Stimulated activated CD8-positive, alpha-beta memory T cell treated with anti-CD3 and anti-CD28 coated beads, Interleukin-2, amount 100 ng/mL, for 1 hour (primary cell): ENCODE measurements at places on chromosomes 13 and 19.

DNA sequence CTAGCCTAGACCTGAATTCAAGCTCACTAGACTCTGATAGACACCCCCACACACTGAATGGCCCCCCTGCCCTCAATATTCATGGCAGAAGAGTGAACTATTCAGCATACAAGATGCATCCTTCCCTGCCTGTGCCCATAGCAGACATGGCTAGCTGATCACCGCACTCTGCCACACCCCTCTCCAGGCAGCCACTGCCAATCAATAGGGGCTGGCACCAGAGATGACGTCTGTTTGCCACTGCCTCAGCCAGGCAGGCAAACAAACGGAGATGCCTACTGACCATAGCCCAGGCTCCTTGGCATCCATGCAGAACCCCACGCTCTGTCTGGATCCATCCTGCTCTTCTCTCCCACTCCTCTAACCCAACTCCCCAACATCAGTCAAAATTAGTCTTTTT, 13.8 kb upstream of the NPAS1 start:
- no peak for DNase-seq

- no peak for DNase-seq
Observed at GRCh38 chr19:16033721-16034120, 42.6 kb upstream of the TPM4 start.

DNA sequence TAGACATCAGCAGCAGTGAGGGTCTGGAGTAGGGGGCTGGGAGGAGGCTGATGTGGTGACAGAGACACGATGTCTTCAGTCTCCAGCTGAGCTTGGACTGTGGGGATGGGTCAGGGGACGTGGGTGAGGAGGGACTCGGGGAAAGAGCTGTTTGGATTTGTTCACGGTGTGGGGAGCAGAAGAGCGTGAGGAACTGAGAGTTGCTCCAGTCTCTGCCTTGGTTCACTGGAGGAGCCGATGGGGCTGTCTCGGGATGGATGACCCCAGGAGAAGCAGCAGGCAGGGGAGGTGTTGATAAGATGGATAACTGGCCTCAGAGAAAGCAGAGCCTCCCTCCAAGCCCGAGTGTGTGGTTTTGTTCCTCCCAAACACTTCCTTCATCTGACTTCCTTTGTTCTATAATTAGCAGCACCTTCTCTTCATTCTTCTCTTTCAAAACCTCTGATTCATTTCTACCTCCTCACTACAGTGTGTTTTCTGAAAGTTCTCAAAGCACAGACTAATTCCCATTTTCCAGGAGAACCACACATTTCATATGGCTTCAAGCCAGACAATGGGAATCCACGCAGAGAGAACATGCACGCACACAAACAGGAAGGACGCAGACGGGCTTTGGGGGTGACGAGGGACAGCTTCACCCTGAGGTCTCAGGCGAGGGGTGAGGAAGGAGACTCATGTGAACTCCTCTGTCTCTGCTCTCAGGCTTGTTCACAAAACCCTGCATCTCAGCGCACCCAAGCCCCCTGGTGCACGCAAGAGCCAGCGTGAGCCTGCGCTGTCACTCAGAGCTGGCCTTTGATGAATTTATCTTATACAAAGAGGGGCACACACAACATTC, 18.6 kb downstream of the LAIR2 start:
- DNase-seq, result no peak

GRCh38 chr13:48118030-48118429, 23.1 kb upstream of the MED4 start:
- DNase-seq, result no peak

GRCh38 chr19:30168760-30169159, 203.4 kb upstream of the ZNF536 start:
- no peak for DNase-seq

DNA sequence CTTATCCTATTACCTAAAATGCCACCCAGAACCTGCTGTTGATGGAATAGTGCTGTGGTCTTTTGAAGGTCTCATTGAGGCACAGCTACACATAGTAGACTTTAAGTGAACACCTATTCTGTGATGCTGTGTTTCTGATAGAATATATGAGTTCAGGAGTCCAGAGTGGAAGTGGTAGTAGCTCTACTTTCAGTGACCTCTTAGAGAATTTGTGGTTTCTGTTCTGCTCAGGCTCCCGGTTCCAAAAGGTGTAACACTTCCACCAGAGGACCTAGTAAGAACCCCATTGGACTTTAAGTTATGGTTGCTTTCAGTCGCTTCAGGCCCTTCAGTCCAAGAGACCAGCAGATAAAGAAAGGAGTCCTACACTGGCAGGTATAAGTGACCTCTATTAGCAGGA, 11.4 kb upstream of the MYCBP2 start:
- DNase-seq, result no peak
